ENCODE measurements at places on chromosomes 5 and 9.
A peak's percentile ranks its signal among the peaks of the same experiment; 100 is the strongest.

DNA sequence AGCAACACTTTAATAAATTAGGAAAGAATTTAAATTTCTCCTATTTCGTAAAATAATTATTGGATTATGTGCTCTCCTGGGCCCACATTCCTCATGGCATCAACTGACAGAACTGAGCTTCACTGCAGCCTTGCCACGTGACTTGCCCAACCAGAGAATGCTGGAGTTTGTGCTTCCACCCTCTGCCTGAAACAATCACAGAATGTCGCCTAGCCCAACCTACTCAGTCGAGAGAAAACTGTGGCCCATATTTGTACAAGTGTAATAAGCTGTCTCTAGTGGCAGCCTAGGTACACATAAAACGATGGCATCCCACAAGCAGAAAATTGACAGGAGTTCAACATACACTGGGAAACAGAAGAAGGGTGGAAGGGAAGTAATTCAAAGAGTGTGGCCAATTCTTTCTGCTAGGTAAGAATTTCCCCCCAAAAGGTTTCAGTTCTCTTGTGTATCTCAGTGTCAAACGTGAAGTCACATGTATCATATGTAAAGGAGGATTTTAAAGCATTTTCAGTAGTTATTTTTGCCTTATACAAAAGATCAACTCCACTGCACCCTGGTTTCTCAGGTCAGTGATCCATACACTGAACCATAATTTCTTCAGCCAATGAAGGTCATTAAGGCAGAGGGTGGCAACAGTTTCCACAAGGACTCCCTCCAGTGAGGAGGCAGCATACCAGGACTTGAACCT lies 41.7 kb downstream of the ZNF608 start:
- DNase-seq: no peak

GRCh38 chr9:93205045-93205768 lies 21.3 kb downstream of the WNK2 start:
- DNase-seq: peak; percentile 25

DNA sequence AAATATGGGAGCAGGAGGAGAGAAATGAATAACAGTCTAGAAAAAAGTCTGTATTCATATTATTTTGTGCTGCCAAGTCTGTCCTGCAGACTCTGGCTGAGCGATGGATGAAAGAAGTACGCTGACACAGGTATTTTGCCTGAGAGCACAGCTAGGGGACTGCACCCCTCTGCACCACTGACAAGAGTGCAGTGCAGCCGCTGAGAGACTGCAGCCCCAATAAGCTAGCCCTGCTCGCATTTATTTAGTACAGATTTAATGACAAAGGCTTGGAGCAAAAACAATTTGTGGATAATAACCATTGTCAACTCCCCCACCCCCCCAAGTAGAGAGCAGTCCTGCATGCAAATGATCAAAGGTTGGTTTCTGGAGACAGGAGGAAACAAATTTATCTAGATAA lies 13.3 kb upstream of the MRPS30 start:
- no peak for DNase-seq

DNA sequence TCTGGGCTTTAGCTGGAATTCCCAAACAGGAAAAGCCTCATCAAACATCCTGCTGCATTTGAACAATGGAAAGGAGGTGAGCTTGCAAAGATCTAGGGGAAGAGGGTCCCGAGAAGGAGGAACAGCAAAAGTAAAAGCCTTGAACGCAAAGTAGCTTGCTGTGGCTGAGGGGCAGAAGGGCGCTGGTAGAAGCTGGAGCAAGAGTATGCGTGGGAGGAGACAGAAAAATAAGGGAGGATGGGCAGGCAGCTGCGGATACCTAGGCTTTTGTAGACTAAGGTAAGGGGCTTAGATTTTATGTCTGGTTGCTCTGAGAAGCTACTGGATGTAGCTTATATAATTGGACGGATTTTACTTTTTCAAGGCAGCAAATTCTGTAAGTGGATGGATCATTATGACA lies 21.9 kb upstream of the TGFBR1 start:
- DNase-seq: no peak

GRCh38 chr5:16776611-16777251 lies 159.4 kb downstream of the MYO10 start:
- DNase-seq: no peak

- no peak for DNase-seq
Observed at GRCh38 chr5:128257076-128257475, 173.5 kb downstream of the SLC12A2 start.

DNA sequence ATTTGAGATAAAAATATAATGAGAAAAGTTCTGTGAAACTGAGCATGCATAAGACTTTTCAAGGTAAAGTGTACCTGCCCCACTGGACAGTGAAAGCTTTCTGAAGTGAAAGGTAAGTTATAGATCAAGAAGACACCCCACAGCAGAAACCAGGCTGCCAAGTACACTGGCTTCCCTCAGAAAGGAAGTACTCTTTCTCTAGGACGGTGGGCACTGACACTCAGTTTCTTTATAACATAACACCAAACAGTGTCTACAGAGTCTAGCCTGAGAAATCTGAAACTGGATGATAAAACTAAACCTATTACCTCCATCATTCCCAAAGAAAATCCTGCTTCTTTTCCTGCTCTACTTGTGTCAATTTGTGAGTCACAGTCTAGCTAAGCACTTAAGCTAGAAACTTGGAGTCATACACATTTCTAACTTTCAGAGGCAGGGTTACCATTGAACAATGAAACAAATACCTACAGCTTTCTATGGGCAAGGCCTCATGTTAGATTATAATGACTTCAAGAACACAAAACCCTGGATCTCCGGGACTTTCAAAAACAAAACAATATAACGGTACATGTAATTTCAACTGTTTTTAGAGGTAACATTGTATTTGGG lies 136.7 kb downstream of the CPLANE1 start:
- DNase-seq: no peak

GRCh38 chr5:35924122-35924949 lies 14.1 kb downstream of the CAPSL start:
- peak; percentile 79 for DNase-seq

GRCh38 chr5:132013711-132014110 lies 2.3 kb upstream of the ACSL6 start:
- no peak for DNase-seq

GRCh38 chr5:133400831-133401351 lies 211.4 kb downstream of the FSTL4 start:
- no peak for DNase-seq

- DNase-seq: no peak
Observed at GRCh38 chr5:23352446-23352845, 155.0 kb upstream of the PRDM9 start.

- DNase-seq: no peak
Observed at GRCh38 chr9:76725885-76726284, 38.4 kb upstream of the PCA3 start.

- no peak for DNase-seq
Observed at GRCh38 chr5:131974956-131975726, 29.7 kb upstream of the MEIKIN start.

- no peak for DNase-seq
Observed at GRCh38 chr5:26791021-26791420, 247.4 kb downstream of the CDH9 start.

DNA sequence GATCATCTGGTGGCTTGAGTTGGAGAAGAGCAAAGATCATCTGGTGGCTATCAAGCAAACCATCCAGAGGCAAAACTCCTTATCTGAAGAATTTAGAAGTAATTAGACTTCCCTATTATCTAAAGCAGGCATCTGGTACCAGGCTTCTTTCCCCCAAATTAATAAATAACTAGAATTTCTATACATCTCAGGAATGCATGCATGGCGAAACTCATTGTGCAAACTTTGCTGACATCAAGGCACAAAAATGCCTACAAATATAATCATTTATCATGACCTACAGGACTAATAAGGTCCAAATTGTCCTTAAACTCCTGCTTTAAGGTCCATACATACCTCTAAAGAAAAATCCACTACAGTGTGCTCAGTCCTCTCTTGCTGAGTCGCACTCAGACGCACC lies 6.0 kb downstream of the OR13D1 start:
- no peak for DNase-seq

DNA sequence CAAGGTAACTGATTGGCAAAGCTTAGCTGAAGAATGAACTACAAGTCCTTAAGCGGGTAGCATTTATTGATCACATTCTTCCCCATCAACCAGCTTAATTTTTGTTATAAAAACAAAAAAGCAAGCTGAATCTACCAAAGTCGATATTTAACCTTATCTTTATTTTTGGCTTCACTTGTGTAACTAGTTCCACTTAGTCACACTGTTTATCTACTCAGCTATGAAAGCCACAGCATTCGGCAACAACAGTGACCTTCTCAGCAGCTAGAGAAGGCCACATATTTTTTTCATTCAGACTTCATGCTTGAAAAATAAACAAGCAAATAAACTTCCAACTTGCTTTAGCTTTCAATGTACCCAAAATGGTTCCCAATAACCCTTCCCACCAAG lies 69.4 kb downstream of the KLHL3 start:
- DNase-seq: no peak

DNA sequence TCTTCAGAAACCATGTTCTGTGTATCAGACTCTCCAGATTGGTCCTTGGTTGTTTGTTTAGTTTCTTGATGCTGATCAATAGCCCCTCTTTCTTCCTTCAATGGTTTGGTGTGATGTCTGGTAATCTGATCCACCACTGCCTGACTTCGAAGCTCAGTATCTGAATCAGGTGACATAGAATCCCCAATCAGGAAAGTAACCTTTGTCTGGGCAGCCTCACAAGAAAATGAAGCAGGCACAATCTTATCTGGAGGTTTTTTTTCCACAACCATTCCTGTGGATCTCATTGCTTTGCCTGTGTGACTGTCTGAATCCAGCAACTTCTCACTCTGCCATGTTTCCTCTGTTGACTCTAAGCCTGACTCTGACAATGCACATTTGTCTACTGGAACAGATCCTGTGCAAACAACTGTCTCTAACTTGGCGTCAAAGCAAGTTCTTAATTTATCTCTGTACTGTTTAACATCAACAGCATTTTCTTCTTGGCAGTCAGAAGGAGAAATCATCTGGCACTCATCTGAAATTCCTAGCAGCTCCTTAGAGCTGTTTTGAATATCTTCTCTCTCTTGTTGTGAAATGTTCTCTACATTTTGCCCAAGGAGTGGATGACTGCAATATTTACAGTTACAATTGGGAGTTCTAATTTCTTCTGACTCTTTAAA lies 37.1 kb upstream of the RAPGEF6 start:
- peak; percentile 84 for DNase-seq

GRCh38 chr9:119283078-119283794 lies 86.0 kb downstream of the BRINP1 start:
- no peak for DNase-seq

GRCh38 chr9:119368681-119369581 lies at the start of gene BRINP1:
TSS of gene BRINP1 (minus strand) at chr9:119369435. CDS start at chr9:119313355, 56,080 bp downstream.
- peak; percentile 9 for DNase-seq

- no peak for DNase-seq
Observed at GRCh38 chr5:136269973-136270372, 77.0 kb upstream of the SMIM32 start.

- peak; percentile 59 for DNase-seq
Observed at GRCh38 chr5:28542987-28543386, 1504.6 kb upstream of the CDH9 start.

- DNase-seq: no peak
Observed at GRCh38 chr5:143694357-143694756, 117.6 kb upstream of the HMHB1 start.

DNA sequence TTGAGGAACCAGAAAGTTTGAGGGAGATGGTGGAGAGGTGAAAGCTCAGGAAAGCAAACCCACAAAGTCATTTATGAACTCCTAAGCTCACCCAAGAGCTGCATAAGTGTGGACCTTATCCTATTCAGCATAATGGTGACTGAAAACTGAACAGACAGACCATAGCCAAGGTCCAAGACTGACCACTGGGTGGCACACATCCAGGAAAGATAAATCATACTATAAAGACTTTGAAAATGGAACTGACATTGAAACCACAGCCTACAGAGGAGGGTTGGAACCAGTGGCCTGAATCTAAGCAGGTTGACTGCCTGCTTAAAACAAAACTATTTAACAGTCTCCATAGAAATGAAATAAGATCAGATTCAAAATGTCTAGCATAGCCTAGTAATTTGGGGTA lies 121.0 kb upstream of the RGS7BP start:
- peak; percentile 2 for DNase-seq

- DNase-seq: peak; percentile 75
Observed at GRCh38 chr9:114364134-114365041, 23.4 kb downstream of the AKNA start.

DNA sequence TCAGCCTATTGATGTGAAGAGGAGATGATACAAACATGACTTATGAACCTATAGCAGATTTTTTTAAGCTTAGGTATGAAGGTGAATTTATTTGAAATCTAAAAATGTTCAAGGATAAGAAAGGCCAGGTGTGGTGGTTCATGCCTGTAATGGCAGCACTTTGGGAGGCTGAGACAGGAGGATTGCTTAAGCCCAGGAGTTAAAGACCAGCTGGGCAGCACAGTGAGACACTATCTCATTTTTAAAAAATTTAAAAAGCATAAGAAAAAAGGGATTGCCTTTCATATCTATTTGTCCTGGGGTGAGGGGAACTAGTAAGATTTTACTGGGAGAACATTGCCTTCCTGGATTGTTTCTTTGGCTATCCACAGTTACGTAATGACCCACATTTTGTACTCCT lies 40.8 kb upstream of the SRP19 start:
- no peak for DNase-seq

DNA sequence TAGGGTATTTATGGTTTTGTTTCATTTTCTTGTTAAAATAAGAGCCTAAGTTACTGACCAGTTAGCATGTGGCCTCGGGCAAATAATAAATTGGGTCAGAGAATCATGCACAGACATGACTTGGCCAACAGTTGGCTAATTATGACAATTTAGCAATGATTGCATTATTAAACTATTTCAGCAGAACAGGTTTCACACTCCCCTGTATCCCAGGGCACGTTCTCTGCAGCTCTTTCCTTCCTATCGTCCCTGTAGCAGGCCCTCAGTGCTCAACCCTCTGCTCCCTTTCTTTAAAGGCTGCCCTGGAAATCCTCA lies 167.9 kb downstream of the TSSK1B start:
- no peak for DNase-seq

DNA sequence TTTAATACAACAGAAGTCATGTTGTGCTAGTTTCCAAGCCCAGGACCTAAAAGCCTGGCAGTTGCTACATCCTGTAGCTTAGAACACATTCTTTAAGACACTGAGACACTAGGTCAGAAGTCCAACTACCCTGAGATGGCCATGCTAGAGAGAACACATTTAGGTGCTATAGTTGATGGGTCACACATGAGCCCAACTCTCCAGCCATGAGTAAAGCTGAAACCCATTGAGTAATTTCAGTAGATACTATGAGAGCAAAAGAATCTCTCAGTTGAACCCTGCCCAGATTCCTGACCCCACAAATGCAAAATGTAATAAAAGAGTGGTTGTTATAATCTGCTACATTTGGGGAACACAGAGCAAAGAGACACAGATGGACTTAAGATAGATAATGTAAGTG lies 164.4 kb downstream of the SEMA5A start:
- no peak for DNase-seq
